ENCODE measurements at places on chromosomes 6 and 20.

GRCh38 chr6:53189554-53189953, 40.9 kb upstream of the GCM1 start:
- no peak for DNase-seq

- DNase-seq = no peak
These were observed 67.0 kb upstream of the FRMD1 start for GRCh38 chr6:168145747-168146596.

DNA sequence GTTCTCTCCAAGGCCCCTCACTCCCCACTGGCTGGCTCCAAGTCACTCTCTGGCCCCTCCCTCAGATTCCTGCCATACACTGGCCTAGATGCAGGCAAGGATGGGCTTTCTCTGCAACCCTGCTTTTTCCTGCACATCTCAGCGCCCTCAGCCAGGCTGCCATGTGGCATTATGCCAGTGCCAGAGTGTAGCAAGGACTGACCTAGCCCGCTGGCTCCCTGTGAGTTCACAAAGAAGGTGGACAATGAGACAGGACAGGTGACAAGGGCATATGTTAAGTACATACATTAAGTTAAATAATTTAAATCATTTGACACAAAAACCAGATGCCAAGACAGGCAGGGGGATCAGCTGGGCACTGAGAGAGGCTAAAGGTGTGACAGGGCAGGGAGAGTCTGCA, 394.6 kb downstream of the ZFAND3 start:
- no peak for DNase-seq

- no peak for DNase-seq
These were observed 47.6 kb downstream of the CPXM1 start for GRCh38 chr20:2752567-2753460.

DNA sequence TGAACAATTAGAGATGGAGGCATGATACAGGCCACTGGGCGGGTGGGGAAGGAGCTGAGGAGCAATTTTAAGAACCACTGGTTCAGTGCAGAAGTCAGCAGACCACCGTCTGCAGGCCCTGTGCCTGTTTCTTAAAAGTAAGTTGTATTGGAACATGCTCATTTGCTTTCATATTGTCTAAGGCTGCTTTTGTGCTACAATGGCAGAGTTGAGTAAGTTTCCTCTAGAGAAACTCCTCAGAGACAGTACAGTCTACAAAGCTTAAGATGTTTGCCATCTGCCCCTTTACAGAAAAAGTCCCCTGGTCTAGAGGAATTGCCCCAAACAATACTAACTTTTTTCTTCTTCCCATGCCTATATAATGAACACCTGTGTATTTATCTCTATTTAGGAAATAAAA, 28.5 kb upstream of the UBE2J1 start:
- no peak for DNase-seq

GRCh38 chr6:308768-309167, 16.5 kb downstream of the DUSP22 start:
- no peak for DNase-seq

GRCh38 chr6:113529879-113530278, 327.3 kb upstream of the MARCKS start:
- DNase-seq = no peak

GRCh38 chr6:148811459-148811858, 64.6 kb downstream of the UST start:
- DNase-seq = no peak

DNA sequence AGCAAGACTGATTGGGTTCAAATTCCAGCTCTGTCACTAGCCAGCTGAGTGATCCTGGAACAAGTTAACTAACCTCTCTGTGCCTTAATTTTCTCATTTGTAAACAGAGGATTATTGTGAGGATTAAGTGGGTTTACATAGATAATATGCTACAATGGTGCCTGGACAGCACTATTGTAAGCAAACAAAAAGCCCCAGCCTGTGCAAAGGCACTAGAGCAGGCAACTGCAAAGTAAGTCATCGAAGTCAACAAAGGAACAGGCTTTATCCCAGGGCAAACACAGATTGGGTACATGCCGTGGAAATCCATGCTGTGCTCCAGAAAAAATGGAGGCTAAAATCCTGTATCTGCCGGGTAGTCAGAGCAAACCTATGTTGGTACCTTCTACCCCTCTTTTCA, 43.2 kb upstream of the CTNNBL1 start:
- DNase-seq = no peak

DNA sequence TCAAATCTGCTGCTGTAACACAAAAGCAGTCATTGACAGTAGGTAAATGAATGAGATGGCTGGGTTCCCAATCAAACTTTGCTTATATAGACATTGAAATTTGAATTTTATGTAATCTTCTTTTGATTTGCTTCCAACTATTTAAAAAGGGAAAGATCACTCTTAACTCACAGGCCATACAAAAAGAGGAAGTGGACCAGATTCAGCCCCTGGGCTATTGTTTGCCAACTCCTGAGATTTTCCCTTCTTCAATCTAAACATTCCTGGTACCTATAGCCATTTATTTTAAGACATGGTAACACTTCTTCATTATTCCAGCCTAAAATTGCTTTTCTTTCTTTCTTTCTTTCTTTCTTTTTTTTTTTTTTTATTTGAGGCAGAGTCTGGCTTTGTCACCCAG, 260.6 kb downstream of the TFAP2A start:
- no peak for DNase-seq

- no peak for DNase-seq
These were observed 5.8 kb downstream of the TUBB start for GRCh38 chr6:30725713-30726505.

GRCh38 chr6:57159127-57159526, 13.0 kb upstream of the BAG2 start:
- no peak for DNase-seq
